Activated CD4-positive, alpha-beta T cell treated with anti-CD3 and anti-CD28 coated beads, Interleukin-2, amount 50 U/mL, for 24 hours (primary cell): ENCODE measurements at places on chromosomes 12 and 14.
A peak's percentile ranks its signal among the peaks of the same experiment; 100 is the strongest.

DNA sequence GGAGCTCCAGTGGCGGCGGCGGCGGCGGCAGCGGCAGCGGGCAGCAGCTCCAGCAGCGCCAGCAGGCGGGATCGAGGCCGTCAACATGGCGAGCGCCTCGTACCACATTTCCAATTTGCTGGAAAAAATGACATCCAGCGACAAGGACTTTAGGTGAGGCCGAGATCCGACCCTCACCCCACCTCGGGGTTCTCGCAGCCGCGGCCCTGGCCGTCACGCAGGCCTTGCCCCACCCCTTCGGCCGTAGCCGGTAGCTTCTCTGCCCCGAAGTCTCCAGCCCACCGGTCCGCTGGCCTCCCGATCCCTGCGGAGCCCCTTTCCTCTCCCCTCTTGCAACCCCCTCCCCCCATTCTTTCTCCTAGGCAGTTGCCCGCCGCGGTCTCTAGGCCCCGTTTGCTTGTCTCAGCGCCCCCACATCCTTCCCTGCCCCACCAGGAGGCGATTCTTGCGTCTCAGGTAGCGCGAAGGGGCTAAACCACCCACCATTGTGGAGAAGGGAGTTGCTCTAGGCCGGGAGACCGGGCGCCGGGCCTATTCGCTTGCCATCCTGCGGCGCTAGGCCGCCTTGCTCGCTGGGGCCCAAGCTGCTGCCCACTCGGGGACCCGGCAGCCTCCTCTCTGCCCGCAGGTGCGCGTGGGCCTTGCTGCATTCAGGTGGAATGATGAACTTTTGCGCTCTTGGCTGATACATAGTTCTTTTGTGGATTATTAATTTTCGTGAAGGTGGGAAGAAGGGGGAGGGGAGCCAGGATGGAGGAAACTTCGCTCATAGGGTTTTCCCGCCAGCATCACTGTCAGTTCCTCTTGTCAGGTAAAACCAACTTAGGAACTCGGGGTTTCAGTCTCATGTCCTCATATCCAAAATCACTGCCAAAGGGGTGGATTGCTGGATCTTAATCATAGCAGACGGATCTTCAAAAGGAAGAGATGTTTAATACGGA, 745 bp downstream of the CAND1 start:
- peak; percentile 16 for DNase-seq

GRCh38 chr14:91749868-91750267, 18.0 kb upstream of the CATSPERB start:
- DNase-seq: no peak

GRCh38 chr14:34676516-34677211, 37.7 kb downstream of the CFL2 start:
- DNase-seq: no peak

DNA sequence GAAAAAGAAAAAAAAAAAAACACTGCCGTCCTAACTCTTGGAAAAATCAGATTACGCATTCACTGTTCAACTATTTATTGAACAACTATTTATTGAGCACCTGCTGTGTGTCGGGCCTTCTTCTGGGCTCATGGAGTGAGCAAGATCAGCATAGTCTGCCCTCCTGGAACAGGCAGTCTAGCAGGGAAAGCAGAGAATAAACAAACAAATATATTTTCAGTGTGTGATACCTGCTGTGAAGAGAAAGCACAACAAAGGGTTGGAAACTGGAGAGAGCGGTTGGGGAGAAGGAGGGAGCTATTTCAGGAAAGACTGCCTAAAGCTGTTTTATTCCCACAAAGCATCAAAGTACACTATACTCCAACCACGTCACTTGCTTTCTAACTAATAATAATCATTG, 10.8 kb downstream of the PROX2 start:
- DNase-seq: no peak

DNA sequence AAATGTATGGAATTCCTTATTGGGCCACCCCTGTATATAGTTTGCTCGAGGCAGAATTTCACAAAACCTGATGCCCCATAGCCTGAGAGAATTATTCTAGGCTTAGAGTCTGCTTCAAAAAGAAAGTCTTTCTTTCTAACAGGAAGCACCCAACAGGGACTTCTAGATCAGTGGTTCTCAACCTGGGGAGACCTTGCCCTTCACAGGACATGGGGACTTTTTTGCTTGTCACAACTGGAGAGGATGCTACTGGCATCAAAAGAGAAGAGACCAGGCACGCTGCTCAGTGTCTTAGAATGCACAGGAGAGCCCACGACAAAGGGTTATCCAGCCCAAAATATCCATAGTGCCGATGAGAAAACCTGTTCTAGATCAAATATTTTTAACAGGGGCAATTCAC, 18.9 kb downstream of the WSB2 start:
- DNase-seq: no peak

GRCh38 chr14:66514213-66514612, 6.3 kb downstream of the GPHN start:
- no peak for DNase-seq

- DNase-seq: no peak
Observed at GRCh38 chr14:92687681-92688433, 60.6 kb downstream of the LGMN start.

- DNase-seq: no peak
Observed at GRCh38 chr12:44847403-44847802, 28.7 kb downstream of the NELL2 start.

DNA sequence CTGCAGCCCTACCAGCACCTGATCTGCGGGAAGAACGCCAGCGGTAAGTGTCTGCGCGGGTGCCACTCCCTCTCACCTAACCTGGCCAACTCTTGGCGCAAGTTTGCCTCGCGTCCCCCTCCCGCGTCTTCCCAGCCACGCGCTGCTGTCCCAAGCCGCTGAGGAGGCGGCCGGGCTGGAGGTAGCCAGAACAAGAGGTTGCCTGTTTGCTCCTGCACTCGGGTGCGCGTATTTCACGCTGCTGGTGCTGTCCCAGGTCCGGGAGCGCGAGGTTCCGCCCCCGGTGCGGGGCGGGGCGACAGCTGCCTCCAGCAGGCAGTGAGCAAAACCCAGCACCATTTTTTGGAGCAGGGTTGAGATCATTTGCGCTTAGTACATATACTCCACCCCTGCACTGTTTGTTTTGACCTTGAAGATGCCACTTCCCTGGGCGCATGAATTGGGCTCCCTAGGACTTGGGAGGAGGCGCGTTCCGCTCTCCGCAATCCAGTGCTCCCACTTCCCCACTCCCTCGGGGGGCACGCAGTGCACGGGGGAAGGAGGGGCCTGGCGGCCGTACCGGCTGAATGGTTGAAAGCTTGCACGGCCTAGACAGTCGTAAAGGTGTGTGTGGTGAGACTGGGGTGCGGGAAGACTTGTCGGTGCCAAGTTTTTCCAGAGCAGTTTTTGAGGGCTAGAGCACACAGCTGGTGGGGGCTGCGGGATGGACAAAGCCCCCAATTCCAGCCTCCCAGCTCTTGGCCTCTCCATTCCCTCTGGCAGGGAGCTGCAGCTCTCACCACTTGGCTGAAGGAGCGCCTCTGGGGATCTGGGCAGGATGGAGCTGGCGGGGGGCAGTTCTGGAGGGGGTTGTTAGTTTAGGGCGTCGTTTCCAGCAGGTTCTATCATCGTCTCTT, 226.9 kb upstream of the CRY1 start:
- DNase-seq: peak; percentile 71

GRCh38 chr14:100586153-100586402, 1.1 kb downstream of the BEGAIN start:
- DNase-seq: no peak
